Mesothelial cell of epicardium (in vitro differentiated cells): ENCODE measurements at places on chromosomes 4 and X.

DNA sequence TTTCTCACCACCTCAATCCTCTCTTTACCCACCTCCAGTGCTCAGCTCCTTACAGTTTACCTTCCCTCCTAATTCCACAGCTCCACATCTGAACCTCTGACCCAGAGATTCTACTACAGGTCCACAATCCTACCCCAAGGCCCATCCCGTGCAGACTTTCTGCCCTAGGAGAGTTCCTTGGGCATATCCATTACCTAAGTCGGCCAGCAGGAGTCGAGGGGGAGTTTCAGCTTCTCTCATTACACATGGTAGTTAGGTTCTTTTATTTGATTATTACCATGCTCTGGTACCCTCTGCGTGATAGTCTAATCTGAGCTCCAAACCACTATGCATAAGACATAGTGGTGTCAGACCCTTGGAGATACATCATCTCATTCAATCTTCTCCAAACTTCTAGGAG, 117.9 kb downstream of the SH3RF1 start:
- DNase-seq: no peak

DNA sequence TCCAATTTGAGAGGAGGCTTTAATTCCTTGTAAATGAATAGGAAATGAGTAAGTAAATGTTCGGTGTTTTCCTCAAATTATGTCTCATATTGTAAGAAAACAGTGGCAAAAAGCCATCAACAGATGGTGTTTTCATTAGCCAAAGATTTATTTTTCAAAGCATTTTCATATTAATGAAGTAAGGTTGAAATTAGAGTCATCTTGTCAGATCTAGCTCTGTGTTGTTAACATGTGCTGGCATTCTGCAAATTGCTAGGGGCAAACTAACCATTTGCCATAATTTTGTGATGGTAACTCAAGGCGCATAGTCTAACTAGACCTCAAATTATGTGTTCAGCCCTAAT, 24.7 kb downstream of the MID2 start:
- no peak for DNase-seq

DNA sequence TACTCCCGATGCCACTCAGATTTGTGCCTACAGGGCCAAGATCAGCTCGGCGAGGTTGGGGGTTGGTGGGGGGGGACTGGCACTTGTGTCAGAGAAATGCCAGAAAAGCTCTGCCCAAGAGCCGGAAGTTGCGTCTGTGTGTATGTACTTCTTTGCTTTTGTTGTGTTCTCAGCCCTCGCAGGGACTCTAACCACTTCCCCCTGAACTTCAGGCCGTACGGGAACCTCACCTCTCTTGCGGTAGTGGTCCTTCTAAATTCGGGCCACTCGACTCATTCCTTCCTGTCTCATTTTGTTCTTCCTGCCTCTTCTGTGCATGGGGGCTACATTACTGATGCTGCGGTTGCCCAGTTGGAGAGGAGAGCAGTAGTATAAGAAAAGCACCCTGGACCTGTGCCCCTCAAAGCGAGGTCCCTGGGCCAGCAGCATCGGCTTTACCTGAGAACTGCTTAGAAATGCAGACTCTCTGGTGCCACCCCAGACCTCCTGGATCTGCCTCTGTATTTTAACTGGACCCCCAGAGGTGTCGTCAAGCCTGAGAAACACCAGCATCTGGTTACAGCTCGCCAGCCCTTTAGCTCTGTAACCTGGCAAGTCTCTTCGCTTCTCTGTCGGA, 146.3 kb upstream of the RPS6KA3 start:
- DNase-seq: no peak

DNA sequence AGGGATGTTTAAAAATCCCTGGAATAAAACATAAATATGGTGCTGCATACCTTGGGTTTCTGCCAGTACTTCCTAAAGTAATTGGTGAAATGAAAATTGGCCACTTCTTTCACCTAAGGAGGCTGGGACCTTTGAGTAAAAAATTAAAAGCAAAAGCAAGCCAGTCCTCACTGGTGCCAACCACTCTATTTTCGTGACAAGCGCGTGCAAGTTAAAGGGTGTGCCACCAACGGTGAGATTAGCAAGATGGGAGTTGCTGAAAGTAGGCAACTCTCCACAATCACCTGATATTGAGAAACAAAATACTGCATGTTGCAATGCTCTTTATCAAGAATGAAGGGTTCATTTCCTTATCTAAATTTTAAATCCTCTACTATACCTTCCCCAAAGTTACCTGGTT, 19.7 kb upstream of the RTL9 start:
- no peak for DNase-seq

GRCh38 chrX:71612256-71612655, 6.1 kb downstream of the CXCR3 start:
- no peak for DNase-seq

DNA sequence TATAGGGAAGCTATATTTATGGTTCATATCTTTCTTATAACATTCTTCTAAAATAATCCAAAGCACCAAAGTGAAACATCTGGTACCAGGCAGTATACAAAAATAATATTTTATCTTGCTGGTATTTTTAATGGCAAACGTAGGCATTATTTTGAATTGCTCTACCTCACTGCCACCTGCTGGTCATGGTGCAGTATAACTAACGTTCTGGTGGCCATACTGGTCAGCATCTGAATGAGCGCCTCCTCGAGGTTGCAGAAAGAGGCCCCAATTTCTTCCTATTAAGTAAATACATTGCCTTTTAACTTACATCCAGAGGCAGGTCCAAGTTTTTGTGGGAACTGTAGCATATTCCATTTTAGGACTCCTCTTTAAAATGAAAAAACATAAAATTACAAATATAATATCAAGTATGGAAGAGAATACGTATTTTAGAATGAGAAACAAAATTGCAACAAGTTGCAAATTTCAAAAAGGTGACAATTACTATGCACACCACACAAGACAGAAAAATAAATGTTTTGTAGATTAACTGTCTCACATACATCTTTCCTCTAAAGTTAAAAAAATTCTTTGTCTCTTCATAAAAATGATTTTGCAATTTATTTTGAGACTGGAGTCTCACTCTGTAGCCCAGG, 22.9 kb upstream of the CWH43 start:
- peak; percentile 73 for DNase-seq

DNA sequence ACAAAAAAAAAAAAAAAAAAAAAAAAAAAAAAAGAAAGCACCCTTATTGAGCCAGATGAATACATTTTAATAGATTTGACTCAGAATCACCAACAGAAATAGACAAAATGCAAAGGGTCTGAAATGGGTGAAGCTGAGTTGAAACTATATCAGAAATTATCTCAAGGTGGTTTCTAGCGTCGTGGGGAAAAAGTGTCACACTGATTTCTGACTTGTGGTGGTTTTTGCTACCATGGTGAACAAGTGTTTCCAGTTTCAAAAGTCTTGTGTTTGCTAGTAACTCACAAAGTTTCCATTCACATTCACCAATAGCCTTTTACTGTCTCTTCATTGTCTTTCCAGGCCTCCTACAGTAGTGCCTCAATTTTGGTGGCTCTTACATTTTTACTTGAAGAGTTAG, 135.5 kb downstream of the ARHGAP24 start:
- no peak for DNase-seq

GRCh38 chr4:54060116-54060515, 4.3 kb downstream of the CHIC2 start:
- DNase-seq: no peak

DNA sequence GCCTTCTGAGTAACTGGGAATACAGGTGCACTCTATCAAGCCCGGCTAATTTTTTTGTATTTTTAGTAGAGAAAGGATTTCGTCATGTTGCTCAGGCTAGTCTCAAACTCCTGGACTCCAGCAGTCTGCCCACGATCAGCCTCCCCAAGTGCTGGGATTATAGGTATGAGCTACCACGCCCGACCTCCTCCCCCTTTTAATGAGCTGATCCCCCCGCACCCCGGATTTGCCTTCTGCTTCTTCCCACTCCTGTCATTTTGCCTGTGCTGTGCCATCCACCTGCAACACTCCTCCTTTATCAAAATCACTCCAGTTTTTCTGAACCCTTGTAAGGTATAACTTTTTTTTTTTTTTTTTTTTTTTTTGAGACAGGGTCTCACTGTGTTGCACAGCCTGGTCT, 33.4 kb downstream of the SPINK2 start:
- no peak for DNase-seq

DNA sequence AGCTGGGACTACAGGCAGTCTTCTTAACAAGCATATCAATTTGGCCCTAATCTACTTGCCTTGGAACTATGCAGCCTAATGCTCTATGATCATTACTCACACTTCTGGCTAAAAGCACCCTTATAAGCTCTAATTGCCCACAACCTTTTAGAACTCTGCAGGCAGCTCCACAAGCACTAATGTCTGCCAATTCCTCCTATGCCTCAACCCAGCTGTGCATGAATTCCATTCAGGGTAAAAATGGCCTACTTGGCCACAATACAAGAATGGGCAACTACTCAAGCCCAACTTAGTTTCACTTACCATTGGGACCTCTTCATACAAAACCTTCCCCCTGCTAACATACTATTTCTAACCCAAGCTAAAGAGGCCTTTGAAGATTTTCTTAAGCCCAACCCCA, 51.7 kb downstream of the ZNF718 start:
- no peak for DNase-seq

DNA sequence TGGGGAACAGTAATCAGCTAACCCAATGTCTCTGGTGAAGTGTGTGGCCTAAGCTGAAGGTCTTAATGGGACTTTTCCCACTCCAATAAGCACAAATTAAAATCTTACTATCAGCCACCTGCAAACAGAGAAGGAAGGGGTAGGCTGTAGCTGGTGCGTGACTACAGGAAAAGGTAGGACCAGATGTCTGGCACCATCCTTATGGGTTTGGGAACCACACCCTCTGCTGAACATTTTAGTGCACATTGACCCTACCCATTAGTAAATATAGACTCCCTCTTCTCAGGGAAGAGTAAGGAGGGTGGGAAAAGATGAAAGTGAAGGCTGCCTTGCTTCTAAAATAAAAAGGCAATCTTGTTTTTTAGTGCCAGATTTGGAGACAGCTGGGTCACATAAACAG, 602.8 kb downstream of the FAT4 start:
- DNase-seq: no peak

GRCh38 chr4:169757575-169758184, at the start of gene HPF1:
TSS of gene HPF1 (minus strand) at chr4:169757944. CDS start at chr4:169757877, 67 bp downstream.
- DNase-seq: peak; percentile 79

- no peak for DNase-seq
These were observed 119.0 kb downstream of the ANKRD50 start for GRCh38 chr4:124593494-124593893.

DNA sequence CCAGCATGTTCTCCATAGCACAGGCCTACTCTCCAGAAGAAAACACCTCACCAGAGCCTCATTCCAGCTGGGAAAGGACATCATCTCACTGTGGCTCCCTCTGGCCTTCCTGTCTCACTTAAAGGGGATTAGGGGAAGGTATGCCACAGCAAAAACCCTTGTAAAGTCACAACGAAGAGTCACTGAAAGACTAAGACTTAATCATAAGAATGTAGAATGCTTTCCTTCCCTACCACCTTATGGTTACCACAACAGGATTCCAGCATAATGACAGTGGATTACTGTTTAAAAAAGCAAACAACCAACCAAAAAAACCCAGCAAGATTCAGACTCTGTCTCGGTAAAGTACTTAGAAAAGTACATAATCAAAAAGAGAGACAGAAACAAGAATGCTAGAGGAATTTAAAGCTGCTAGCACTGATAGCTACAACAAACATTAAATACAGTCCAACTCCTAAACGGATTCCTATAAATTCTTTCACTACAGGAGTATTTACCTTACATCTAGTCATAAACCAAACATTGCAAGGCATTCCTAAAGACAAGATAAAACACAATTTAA, 75.1 kb downstream of the BANK1 start:
- DNase-seq: no peak

DNA sequence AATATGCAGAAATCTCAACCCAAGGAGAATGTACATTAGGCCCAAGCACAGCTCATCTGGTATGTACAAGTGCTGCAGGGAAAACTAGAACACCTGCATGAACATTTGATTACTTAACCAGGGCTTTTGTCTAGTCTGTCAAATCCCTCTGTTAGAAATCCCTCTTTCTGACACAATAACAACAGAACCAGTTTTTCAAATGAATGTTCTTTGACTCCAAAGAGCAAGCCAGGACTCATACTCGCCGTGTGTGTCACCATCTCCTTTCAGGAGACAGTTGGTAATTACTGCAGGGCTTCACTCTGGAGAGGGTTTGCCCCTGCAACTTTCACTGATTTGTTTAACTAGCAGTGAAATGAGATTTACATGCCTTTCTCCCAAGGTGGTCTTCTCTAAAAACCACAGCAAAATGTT, 143.0 kb upstream of the FAM241A start:
- DNase-seq: no peak

GRCh38 chrX:27057883-27058282, 405.3 kb downstream of the PPP4R3C start:
- DNase-seq: no peak

DNA sequence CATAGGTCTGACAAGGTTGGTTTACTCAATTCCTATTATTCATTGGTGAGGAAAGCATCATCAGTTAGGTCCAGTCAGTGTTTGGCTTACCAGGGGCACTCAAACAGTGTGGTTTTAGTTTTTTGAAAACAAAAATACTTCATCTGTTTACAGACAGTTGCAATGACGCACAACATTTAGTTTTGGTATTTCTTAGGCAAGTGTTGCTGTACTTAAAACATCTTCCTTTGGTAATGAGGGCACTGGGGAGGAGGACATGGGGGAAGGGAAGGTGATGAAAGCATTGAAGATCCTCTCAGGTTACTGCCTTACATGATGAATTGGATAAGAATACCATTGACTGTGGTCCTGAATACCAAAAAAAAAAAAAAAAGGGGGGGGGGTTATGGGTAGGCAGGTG, 93.7 kb upstream of the MAOA start:
- DNase-seq: no peak

DNA sequence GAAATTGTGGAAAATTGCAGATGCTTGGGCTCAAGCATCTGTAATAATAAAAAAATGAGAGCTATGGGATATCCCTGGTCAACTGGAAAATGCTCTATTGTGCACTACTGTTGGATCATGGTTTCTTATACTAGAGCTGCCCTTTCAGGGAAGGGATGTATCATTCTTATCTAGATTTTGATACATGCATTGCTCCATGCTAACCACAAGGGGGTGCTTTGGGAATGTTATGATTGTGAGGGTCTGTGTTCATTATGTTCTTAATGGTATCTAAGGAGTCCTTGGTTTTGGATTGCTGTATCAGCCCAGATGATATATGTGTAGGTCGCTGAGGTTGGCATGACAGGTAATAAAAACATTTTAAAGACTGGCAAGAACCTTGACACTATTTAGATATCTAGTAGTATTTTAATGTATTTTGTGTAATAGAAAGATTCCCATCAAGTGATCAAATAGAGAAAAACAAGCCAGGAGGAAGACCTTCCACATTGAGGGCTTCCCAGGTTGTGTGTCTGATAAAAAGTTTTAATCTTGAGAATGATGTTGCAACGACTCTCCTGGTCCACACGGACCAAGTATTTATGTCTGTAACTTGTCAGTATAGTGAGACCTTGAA, 49.2 kb upstream of the TLR2 start:
- DNase-seq: no peak
